ENCODE measurements at places on chromosomes 6 and 20. TPM values are rescaled to one million over a fixed set of nuclear protein-coding genes. Genes with fewer than 3 reads are reported as not detected.
A peak's percentile ranks its signal among the peaks of the same experiment; 100 is the strongest.

Gene FGD2
- 6.5 TPM for total RNA-seq

DNA sequence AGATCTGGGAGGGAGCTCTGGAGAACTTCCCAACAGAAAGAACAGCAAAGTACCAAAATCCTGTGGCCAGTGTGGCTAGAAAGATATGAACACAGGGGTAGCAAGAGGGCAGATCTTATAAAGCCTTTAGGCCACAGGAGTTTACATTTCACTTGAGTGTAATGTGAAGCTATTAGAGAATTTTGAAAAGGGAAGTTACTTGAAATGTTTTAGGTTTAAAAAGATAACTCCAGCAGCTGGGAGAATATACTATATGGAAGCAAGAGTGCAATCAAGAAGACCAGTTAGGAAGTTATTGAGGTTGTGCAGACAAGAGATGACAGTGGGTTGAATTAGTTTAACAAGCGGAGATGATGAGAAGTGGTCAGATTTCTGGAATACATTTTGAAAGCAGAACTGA is 7.9 kb downstream of the SUPT3H start:
- no peak for DNase-seq

DNA sequence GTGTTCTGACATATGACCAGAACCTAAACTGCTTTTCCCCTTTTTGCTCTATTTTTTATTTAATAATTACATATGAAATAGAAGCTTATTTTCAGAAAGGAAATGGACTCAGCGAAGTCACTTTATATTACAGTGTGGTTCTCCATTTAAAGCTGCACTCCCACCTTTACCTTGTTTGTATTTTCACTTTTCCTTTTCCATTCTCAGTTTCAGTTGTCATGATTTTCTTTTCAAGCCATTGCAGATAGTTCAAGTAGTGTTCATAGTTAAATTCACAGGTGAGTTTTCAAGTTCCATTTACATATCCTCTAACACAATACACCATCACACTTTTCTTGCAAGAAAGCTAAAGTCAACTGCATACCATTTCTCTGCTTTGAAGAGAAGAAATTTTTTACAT is 400.2 kb downstream of the HACE1 start:
- no peak for DNase-seq

DNA sequence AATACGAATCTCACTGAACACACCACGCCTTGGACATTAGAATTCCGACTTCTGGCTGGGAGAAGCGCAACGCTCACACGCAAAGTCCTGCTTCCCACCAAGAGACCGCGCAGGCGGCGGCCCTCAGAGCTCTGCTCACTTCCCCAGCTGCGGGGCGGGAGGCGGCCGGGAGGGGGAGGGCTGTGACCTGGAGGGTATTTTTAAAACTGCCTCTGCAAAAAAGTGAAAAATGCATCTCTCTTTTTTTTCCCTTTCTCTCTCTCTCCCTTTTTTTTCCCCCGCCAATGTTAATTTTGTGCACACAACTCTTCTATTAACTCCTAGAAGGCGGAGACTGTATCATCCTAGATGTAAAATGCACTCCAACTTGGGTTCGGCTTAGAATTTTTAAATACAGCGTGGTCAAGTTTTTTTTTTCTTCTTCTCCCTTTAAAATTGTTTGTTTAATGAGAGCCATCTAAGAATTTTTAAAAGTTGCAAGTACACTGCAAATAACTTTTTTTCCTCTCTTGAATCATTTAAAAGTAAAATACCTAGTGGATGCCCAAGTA is 66.4 kb downstream of the STX11 start:
- DNase-seq, result no peak

DNA sequence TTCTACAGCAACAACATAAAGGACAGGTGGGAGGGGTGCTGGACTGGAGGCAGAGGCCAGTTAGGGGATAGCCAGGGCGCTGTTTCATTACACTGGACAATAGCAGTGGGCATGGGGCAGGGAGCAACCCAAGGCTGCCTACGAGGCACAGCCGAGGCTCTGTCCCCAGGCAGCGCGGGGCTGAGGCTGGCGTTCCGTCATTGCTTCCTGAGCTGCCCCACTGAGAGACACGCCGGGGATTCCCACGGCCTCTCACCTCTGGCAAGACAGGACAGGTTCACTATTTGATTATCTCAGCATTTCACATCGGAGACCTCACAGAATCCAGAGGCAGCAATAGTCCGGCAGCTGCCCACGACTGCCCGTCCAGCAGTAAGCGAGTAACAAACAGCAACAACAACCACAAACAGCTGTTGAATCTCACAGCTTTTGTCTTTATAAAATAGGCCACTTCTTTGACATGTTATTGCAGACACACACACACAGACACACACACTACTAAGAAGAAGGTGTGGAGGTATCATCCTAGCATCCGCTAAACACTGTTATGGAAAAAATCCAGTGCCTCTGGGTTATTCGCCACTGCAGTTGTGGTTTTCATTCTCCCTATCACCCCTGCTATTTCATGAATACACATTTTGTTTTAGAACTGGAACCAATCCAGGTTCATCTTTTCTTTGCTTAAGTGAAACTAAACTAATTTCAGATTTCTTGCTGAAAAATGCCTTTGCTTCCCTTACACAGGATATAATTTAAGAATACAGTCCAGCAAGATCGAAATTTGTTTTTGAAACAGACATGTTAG is 19.5 kb downstream of the KIF25 start:
- DNase-seq, result no peak

DNA sequence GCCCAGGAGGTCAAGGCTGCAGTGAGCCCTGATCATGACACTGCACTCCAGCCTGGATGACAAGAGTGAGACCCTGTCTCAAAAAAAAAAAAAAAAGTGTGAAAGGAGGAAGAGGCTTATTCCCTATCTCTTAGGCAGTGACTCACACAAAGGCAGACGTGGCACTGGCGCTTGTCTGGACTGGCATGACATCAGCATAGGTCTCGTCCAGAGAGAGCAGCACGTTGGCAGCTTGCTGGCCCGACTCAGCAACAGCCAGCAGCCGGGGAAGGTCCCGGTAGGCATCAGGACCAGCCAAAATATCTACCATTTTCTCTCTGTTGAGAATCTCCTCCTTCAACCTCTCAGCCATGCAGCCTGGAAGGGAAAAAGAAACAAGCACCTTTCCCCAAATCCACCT is 14.1 kb downstream of the CDK5RAP1 start:
- no peak for DNase-seq

Gene RGS19
- total RNA-seq, result 31.5 TPM

GRCh38 chr6:101845172-101845571 is 451.7 kb downstream of the GRIK2 start:
- no peak for DNase-seq

- peak; percentile 77 for DNase-seq
Measured at GRCh38 chr6:32415521-32416019, 8.6 kb upstream of the BTNL2 start.

DNA sequence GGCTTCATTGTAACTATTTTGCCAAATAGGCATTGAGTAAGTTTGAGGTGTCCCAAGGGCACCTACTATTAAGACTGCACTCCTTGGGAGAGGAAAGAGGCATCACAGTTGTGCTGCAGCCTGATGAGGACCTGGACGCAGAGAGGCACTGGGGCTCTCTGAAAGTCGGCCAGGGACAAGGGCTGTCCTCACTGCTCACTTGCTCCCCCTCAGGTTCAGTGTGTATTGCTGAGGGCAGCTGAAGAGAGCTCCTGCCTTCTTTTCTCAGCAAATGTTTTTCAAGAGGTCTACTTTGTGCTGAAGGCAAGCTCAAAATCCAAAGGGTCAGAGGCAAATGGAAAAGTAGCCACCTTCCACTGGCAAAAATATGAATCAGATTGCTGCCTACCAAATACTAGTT is 331.8 kb downstream of the RIMS1 start:
- peak; percentile 7 for DNase-seq

DNA sequence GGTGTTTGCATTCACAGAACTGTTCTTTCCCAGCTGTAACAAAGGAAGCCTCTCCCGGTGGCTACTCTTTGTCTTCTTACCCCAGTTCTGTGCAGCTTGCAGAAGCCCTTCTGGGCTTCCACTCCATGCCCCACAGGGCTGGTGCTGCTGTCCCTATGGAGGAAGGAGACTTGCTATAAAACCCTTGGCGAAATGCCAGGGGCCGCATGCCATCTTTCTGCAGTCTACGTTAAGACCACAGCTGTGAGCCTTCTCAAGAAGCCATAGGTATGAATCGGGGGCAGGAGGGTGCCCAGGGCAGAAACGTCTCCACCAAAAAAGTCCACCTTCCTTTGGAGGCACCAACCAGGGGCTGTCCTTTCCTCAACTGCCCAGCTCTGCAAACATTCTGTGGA is 60.7 kb downstream of the PRND start:
- no peak for DNase-seq

GRCh38 chr6:42279144-42279781 is 61.6 kb upstream of the MRPS10 start:
- DNase-seq, result peak; percentile 81

DNA sequence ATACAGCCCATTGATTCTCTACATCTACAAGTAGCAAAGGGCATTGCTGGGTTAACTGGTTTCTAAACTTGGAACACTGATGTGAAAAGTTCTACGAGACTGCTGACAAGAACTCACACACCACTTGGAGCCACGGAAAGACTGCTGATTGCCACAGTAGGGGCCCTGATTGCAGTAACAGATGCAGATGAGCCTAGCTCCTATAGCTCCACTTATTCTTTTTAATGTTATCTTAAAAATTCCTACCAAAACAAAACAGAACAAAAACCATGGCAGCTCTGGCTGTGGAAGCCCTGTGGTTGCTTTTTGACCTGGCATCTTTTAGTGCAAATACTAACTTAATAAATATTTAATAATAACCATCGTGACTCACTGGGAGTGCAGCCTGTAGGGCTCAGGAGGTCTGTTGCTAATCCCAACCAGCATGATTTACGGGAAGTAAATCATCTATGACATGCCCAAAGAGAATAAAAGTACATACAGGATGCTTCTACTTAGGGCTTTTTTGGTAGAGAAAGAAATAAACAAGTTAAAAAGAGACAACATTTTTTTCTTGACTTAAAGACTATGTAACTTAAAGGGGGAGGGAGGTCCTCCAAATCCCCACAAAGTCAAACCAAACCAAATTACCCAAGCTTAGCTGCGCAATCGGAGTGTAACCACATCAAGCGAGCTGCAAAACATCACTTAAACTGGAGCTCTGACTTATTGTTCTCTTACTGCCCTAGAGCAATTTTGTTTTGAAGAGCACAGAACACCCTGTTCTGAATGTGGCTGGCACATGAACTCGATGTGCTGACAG is 87.2 kb downstream of the FKBP5 start:
- DNase-seq, result peak; percentile 81

DNA sequence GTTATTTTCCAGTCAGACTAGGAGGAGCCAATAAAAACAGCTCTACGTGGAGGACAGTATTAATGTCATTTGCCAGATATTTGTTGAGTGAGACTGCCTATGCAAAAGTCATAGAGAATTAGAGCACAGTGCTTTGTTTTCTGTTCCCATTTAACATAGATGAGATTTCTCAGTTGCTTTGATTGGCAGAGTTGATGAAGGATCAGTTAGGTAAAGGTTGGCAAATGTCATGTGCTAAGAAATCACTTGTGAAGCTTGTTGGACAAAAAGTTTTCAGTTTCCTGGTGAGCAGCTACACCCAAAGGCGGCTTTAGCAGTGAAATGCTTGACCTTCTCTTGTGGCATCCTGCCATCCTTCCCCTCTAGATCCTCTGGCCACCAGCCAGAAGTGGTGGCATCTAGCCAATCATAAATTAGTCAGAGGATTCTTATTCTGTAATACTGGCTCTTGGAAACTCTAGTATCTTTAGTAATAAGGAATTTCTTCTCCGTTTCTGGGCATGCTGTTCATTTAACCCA is 37.0 kb downstream of the BCKDHB start:
- peak; percentile 91 for DNase-seq

DNA sequence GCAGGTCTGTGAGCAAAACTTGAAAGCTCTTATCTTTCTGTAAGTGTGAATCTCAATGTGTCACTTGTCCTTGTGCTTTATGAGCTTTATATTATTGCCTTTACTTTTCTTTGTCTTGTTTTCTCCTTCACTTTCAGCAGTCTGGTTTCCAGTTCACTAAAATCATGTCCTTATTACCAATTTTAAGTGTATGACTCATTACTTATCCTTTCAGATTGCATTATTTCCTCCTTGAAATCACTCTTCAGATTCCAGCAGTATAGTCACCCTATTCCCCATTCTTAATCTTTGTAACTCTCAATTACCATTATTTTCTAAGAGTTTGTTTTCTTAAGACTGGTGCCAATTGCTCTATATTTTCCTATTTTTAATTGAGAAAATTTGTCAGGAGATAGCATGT is 117.4 kb upstream of the GRIK2 start:
- no peak for DNase-seq

DNA sequence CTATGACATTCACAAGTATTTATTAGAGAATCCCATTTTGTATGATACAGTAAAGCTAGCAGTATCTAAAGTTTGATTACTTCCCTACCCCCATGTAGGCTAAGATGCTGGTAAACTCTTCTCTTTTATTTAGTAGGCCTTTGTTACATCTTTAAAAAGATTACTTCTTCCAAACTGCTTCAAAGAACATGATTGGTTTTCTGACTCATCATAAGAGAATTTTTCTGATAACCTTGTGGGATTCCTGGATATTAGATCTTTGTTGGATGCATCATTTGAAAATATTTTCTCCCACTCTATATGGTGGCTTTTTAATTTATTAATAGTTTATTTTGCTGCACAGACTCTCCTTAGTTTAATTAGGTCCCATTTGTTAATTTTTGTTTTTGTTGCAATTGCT is 898.3 kb upstream of the ADGRB3 start:
- no peak for DNase-seq

- DNase-seq, result no peak
Measured at GRCh38 chr20:32436142-32436861, 78.2 kb downstream of the ASXL1 start.

Gene CFAP61
- total RNA-seq, result 2.4 TPM

DNA sequence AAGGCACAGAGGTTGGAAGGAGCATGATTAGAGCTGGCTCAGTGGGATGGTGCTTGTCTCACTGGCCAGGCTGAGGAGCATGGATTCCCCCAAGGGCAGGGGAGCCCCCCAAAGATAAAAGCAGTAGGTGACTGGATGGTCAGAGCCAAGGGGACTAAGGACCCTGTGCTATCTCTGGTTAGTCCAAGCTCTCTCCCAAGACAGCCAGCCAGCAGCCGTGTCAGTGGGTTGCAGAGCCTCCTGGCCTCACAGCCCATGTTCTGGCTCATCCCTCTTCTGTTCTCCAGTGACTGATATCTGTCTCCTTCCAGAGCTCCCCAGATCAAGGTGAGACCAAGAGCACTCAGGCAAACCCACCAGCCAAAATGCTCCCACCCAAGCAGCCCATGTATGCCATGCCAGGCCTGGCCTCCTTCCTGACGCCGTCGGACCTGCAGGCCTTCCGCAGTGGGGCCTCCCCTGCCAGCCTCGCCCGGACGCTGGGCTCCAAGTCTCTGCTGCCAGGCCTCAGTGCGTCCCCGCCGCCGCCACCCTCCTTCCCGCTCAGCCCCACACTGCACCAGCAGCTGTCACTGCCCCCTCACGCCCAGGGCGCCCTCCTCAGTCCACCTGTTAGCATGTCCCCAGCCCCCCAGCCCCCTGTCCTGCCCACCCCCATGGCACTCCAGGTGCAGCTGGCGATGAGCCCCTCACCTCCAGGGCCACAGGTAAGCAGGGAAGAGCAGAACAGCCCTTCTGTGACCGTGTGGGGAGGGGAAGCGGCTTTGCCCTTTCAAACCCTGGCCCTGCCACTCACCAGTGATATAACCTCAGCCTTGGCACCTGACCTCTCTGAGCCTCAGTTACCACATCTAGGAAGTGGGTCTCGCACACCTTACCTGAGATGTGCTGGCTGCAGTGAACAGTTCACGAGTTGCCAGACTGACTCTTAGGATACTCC is 121.3 kb downstream of the JPH2 start:
- no peak for DNase-seq

- peak; percentile 16 for DNase-seq
Measured at GRCh38 chr6:147676495-147677199, 168.2 kb downstream of the SAMD5 start.
